Activated CD4-positive, alpha-beta T cell treated with anti-CD3 and anti-CD28 coated beads for 4 hours (primary cell): ENCODE measurements at places on chromosomes 11 and 22.

GRCh38 chr22:36506637-36507517 lies at the start of gene FOXRED2:
TSS of gene FOXRED2 (minus strand) at chr22:36507040. CDS start at chr22:36506422, 618 bp downstream.
- peak; percentile 87 for DNase-seq

DNA sequence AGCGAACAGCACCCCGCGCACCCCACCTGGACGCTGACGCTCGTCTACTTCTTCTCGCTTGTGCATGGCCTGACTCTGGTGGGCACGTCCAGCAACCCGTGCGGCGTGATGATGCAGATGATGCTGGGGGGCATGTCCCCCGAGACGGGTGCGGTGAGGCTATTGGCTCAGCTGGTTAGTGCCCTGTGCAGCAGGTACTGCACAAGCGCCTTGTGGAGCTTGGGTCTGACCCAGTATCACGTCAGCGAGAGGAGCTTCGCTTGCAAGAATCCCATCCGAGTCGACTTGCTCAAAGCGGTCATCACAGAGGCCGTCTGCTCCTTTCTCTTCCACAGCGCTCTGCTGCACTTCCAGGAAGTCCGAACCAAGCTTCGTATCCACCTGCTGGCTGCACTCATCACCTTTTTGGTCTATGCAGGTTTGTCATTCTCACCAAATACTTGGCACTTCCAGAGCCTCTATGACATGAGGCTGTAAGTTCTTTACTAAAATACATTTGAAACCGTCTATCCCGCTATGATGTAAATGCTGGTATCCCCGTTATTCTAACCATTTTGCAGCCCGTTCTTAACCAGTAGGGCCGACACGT lies 535 bp downstream of the AQP11 start:
- peak; percentile 8 for DNase-seq

- no peak for DNase-seq
Observed at GRCh38 chr11:115892016-115892415, 387.8 kb upstream of the CADM1 start.

DNA sequence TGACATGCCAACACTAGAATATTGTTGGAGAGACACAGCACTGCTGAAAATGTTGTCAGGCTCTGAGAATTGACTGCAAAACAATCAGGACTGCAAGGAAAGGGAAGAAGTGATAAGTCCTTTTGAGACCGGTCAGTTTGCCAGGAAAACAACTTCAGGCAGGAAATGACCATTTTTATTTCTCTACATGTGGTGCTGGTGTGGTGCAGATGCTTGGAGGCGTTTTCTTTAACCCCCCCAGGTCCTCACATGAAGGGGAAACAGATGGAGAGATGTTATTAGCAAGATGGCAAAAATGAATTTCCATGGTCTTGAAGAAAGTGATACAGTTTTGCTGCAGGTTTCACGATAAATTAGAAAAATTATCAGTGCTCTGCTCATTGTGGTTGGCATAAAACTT lies 5.7 kb downstream of the AP2A2 start:
- DNase-seq = no peak

GRCh38 chr11:7436657-7437056 lies 48.6 kb upstream of the OLFML1 start:
- DNase-seq = no peak

GRCh38 chr11:119729951-119730613 lies 1.1 kb upstream of the NECTIN1 start:
- no peak for DNase-seq

DNA sequence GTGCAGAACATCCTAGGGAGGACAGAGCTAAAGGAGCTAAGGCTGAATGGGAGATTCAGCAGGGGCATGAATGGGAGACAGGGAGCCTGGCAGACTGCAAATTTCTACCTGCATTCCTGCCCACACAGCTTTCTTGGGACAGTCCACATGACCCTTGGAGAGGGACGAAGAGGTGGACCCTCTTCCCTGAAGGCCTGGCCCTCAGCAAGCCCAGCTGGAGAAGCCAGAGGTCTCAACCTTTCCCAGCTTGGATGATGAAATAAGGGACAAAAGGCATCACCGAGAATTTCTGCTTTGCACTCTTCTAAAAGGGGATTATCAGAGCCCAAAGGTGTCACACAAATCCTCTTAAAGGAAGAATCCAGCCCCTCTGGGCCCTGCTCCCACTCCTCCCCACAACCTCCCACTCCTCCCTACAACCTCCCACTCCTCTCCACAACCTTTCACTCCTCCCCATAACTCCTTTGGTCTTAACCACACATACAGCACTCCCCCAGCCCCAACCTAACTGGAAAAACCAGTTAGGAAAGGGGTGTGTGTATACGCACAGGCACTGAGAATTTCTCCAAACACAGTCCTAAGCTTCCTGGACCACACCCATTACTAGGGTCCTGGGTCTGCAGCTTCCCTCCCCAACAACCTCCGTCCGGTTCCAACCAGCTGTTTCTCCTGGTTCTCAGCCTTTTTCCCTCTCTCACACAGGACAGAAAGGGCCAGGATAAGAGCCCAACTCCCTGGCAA lies 38.4 kb downstream of the RPL27A start:
- no peak for DNase-seq

DNA sequence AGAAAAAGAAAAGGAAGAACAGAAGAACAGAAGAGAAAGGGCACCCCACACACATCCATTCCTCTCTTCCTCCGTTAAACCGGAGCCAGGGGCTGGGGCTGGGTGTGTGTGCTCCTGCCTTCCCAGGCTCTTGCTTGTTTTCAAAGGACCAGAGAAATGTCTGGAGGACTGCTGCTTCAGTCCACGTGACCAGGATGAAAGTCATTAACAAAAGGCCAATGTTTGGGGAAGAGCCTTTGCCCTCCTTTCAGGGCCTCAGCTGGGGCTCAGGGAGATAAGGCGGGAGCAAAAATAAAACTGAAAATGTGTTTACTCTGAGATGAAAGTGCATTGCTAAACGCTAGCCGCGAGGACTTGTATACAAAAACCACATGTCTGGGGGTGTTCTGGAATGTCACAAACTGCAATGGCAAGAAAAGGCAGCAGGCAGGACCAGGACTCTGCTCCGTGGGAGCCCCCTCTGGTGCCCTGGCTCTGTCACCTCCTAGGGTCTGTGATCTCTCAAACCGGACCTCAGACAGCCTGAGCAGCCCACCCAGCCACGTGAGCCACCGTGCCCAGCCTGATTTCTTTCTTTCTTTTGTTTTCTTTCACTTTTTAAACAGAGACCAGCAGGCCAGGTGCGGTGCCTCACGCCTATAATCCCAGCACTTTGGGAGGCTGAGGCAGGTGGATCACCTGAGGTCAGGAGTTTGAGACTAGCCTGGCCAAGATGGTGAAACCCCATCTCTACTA lies 31.6 kb upstream of the MYH9 start:
- no peak for DNase-seq

- no peak for DNase-seq
Observed at GRCh38 chr22:43850529-43850928, 11.8 kb downstream of the SULT4A1 start.

- peak; percentile 54 for DNase-seq
Observed at GRCh38 chr22:23119494-23120414, 22.0 kb downstream of the RSPH14 start.

- DNase-seq = no peak
Observed at GRCh38 chr11:117199053-117199915, at the start of gene TAGLN. TSS of gene TAGLN (plus strand) at chr11:117199370. CDS start at chr11:117203014, 3,644 bp downstream.

DNA sequence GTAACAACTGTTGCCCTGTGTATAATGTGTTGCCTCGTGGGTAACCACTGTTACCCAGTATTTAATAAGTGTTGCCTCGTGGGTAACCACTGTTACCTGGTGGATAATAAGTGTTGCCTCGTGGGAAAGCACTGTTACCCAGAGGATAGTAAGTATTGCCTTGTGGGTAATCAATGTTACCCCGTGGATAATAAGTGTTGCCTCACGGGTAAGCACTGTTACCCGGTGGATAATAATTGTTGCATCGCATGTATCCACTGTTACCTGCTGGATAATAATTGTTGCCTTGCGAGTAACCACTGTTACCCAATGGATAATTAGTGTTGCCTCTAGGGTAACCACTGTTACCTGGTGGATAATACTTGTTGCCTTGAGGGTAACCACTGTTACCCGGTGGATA lies 17.1 kb upstream of the NXPE4 start:
- no peak for DNase-seq

DNA sequence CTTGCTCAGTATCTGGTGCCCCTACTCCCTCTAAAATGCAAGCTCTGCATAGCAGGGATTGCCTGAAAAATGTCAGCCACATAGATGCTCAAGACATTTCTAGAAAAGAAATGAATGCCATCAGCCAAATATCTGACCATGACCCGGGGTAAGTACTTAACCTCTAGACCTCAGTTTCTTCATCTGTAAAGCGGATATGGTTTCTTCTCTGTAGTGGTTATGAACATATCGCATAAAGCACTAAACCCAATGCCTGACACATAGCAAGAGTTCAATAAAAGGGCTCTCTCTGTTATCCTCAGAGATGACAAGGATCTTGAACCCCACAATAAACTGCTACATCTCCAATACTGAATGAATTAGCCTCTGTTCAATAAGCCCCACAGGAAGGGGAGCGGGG lies 122.6 kb downstream of the ABTB2 start:
- DNase-seq = no peak

GRCh38 chr11:76256448-76256847 lies 50.1 kb upstream of the WNT11 start:
- DNase-seq = no peak

DNA sequence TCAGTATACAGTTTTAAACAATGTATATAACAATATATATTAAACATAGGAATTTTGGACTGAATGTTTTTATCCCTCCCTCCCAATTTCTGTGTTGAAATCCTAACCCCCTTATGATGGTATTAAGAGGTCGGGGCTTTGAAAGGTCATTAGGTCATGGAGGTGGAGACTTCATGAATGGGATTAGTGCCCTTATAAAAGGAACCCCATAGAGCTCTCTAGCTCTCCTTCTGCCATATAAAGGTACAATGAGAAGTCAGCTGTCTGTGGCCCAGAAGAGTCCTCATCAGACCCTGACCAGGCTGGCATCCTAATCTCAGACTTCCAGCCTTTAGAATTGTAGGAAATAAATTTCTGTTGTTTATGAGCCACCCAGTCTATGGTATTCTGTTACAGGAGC lies 6.5 kb downstream of the NNMT start:
- no peak for DNase-seq

- no peak for DNase-seq
Observed at GRCh38 chr11:7573193-7573557, 59.4 kb downstream of the PPFIBP2 start.

DNA sequence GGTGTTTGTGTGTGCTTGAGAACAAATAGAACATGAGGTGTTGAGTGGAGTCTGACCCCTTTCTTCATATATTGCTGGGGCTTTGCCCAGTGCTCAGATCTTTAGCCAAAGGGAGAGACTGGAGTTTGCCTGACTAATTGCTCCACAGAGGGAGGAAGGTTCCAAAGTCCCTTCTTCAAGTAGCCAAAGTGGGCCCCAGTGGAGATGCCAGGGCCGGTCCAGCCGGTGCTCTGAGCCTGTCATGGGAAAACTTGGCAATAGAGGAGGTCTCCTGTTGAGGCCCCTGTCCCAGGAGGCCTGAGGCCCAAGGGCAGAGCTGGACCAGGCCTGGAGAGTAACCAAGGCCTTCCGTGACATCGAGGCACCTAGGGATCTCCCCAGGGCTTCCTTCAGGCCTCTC lies 112.3 kb downstream of the DSCAML1 start:
- DNase-seq = no peak
